GM18507 (cell line): ENCODE measurements at places on chromosomes 1 and 21.

DNA sequence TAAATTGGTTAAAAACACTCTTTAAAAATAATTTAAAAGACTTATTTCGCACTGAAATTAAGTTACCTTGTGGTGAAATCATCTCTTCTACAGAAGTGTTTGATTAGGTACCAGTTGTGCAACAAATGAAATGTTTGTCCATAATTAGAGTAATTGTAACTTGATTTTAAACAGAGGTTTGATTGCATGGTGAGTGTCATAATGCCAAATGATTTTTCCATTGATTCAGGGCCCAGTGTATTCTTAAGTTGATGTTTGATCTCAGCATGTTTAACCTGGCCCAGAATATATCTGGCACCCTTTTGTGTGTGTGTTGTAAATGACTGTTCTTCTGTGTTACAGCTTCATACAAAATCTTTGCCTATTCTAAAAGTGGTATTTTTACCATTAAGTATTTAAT is 28.5 kb downstream of the LRRC8B start:
- no peak for DNase-seq

- no peak for DNase-seq
Observed at GRCh38 chr1:24254783-24255182, 64.4 kb upstream of the GRHL3 start.

- DNase-seq = no peak
Observed at GRCh38 chr1:18294437-18295176, 186.1 kb upstream of the KLHDC7A start.

GRCh38 chr21:41439248-41439647 is 13.2 kb downstream of the MX1 start:
- DNase-seq = no peak

- no peak for DNase-seq
Observed at GRCh38 chr1:109482791-109483671, 674 bp upstream of the ATXN7L2 start.

DNA sequence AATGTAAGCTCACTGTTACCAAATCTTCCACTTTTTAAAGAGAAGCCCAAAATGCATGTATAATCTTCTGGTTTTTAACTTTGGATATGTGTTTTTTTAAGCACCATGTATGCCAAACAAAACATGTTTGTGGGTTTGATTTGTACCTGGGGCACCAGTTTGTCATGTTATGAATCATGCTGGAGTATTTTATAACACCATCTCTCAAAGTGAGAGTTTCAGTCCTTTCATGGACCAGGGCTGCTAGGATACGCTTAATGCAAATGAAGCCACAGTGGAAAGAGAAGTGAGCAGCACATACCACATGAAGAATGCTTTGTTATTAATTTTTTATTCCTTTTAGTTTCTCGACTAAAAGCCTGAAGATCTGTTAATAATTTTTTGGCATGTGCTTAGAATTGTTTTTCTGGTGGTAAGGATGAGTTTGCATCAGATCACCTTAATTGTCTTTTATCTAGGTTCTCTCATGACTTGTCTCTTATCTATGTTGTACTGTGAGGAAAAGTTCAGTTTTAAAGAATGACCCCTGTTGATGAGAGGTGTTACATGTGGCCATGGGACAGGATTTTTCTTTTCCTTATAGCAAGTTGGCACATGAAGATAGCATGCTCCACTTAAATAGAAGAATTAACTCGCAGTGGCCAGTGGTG is 2.0 kb upstream of the RABGAP1L start:
- DNase-seq = peak; percentile 32

DNA sequence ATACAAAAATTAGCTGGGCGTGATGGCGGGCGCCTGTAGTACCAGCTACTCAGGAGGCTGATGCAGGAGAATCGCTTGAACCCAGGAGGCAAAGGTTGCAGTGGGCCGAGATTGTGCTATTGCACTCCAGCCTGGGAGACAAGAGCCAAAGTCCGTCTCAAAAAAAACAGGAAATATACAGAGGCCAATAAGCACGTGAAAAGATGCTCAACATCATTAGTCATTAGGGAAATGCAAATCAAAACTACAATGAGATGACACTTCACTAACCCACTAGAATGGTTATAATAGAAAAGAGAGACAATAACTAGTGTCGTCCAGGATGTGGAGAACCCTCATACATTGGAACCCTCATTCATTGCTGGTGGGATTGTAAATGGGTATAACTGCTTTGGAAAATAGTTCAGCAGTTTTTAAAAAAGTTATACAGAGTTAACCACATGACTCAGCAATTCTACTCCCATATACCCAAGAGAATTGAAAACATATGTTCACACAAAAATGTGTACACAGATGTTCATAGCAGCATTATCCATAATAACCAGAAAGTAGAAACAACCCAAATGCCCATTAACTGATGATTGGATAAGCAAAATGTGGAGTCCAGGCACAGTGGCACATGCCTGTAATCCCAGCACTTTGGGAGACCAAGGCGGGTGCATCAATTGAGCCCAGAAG is 6.4 kb upstream of the E2F2 start:
- no peak for DNase-seq

DNA sequence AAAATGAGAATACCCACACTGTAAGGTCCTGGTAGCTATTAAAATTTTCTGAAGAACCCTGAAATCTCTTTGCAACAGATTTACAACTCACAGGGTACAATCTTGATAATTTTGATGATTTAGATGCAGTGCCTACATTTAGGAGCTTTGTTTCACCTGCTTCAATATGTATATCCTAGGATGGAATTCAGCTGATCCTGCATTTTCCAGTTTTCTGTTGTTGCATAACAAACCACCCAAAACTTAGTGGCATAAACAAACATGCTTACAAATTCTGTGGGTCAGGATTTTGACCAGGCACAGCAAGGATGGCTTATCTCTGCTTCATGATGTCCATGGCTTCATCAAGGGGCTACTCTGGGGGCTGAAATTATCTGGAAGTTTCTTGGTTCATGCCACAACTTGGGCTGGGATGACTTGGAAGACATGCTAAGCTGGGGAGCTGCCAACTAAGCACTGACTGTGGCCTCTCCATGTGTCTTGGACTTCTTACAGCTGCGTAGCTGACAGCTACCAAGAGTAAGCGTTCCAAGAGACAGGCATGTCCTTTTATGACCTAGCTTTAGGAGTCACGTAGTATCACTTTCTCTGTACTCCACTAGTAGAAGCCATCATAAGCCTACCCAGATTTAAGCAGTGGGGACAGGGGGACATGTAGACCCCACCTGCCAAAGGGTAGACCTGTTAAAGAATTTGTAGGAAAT is 108.5 kb downstream of the CACHD1 start:
- DNase-seq = no peak

DNA sequence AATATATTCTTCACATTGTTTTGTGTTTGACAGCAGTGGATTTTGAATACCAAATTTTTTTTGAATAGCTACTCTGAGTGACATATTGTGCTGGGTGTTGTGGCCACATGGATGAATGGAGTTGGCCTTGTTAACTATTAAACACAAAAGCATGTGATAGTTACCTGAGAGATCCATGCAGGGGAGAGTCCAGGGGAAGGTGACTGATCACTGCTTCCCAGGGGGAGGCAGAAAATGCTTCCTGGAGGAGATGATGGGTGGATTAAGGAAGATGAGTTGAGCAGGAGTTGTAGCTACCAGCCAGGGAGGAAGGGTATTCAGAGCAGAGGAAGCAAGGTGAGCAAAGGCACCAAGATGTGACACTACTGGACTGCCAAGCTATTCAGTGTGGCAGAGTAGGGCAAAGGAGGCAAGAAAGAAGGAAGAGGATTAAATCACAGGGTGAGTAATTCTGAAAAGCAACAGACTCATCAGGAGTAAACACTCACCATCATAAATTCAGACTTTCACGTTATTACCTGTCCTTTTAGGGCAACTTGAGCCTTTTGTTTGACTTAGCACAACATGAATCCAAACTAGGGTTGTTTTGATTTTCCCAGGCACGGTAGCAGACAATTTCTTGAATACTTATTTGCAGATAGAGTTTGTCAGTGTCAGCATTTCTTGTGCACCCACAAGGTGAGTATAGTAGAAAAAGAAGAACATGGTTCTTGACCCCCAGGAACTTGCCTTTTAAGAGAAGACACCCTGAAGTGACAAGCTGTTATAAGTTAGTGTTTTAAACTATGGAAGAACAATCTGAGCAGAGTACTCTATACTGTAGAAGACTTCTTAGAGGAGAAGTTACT is 4.2 kb downstream of the CD46 start:
- DNase-seq = no peak

- DNase-seq = no peak
Observed at GRCh38 chr1:150981177-150981804, 801 bp upstream of the ANXA9 start.

DNA sequence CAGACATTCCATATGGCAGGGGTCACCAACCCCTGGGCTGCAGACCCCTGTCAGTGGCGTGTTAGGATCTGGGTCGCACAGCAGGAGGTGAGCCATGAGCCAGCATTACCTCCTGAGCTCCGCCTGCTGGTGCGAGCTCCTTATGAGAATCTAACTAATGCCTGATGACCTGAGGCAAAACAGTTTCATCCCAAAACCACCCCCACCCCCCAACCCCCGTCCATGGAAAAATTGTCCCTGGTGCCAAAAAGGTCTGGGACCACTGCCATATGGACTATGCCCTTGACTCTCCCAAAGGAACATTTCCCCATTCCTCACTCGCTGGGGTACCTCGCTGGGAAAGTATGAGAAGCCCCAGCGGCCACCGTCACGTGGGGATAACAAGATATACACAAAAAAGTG is 6.4 kb upstream of the CPT2 start:
- DNase-seq = no peak

- no peak for DNase-seq
Observed at GRCh38 chr1:150152772-150153456, 3.2 kb downstream of the PLEKHO1 start.

DNA sequence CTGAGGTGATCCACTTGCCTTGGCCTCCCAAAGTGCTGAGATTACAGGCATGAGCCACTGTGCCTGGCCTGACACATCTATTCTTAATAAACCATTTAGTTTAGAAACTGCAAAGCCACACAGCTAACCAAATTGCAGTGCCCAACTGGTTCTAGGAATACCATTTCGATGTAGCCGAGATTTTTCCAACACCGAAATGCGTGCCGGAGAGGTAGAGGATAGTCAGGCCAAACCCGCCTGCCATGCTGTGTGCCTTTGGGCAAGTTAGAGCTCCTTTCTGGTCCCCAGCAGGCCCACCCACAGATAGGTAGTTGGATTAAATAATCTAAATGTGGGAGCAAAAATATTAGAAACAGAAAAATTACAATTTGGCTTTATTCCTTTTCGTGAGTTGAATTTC is 254.4 kb downstream of the FOXD2 start:
- DNase-seq = no peak
